ENCODE measurements at places on chromosomes 2 and 18.
A peak's percentile ranks its signal among the peaks of the same experiment; 100 is the strongest.

DNA sequence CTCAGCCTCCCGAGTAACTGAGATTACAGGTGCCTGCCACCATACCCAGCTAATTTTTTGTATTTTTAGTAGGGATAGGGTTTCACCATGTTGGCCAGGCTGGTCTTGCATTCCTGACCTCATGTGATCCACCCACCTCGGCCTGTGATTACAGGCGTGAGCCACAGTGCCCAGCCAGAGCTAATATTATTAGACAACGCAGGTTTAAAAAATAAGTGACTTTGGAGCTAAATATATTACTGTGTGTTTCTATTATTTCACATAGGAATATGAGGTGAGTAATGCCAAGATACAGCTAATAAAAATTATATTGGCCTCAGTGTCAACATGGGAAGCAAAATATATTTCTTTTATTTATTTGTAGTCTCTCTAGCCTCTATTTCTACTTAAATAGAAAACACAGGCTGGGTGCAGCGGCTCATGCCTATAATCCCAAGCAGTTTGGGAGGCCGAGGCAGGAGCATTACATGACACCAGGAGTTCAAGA lies 120.2 kb downstream of the C2orf74 start:
- no peak for DNase-seq

DNA sequence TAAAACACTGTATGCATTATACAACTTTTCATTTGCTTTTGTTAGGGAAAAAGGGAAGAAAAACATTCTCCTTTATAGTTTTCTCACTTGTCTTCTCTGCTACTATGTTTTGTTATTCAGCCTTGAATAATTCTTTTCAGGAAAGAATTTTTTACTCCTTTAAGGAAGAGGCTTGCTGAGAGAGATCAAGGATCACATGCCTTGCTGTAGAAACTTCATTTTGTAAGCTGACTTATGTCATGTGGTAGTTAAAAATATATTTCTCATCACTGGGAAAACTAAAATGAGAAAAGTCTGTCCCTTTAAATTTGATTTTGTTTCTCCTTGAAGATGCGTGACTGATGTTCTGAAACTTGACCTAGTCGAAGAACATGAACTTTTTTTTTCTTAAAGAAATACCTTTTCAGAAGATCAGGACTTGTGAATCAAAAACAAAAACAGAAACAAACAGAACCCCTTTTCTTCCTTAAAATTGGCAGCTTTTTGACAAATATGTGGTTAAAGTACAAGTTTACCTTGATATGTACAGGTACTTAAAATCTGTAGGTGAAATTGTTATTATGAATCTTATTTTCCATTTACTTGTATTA lies 145.1 kb downstream of the COMMD1 start:
- DNase-seq = no peak

- DNase-seq = no peak
Measured at GRCh38 chr2:232530626-232531260, 4.8 kb downstream of the CHRND start.

DNA sequence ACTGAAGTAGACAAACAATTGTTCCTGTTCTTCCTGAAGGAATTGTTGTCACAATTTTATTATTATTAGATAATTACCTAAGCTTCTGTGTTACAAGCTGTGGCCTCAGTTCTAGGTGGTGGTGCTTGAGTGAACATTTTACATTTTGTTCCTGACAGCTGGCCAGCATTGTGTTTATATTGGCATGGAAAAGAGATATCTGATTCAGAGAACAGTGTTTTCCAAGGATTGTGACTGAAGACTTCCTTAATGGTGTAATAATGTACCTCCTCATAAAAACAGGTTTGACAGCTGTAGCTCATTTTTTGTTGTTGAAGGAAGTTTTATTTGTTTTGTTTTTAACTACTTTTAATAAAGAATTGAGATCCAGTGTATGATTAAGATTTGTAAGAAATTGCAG lies 95.2 kb downstream of the EPB41L5 start:
- peak; percentile 49 for DNase-seq

- DNase-seq = no peak
Measured at GRCh38 chr2:43486603-43487002, 109.2 kb downstream of the THADA start.

DNA sequence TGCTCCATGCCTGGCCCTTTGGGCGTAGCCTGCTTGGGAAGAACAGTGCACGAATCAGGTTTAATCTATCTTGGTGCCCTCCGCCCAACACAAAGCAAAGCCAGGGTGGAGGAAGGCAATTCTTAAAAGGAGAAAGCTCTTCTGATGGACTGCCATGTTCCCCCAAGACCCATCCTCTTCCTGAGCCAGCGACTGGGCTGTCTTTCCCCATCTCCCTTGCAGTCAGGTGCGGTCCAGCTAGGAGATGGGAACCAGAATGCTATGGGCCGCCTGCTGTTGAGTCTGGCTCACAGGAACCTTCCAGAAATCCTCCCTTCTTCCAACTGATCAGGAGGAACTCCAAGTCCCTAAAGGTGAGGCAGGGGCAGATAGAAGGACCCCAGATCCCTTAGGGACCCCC lies 105.0 kb downstream of the SH3BP4 start:
- DNase-seq = no peak

- DNase-seq = peak; percentile 14
Measured at GRCh38 chr18:25223899-25224886, 127.8 kb downstream of the ZNF521 start.
